ENCODE measurements at places on chromosomes 7 and 10.

GRCh38 chr7:159143780-159144757 is 598 bp downstream of the VIPR2 start:
- no peak for DNase-seq

- no peak for DNase-seq
Measured at GRCh38 chr10:49550563-49550962, 11.6 kb upstream of the ERCC6 start.

- DNase-seq: no peak
Measured at GRCh38 chr10:104601166-104601565, 39.9 kb upstream of the SORCS3 start.

- peak; percentile 53 for DNase-seq
Measured at GRCh38 chr7:9937944-9938631, 1035.6 kb upstream of the PHF14 start.

- no peak for DNase-seq
Measured at GRCh38 chr10:126437635-126438406, 49.5 kb upstream of the ADAM12 start.
